ENCODE measurements at places on chromosomes 3 and 15.

GRCh38 chr3:123305192-123305591 lies 103.4 kb downstream of the SEC22A start:
- no peak for DNase-seq

- DNase-seq = no peak
Measured at GRCh38 chr3:33919312-33920120, 121.1 kb downstream of the PDCD6IP start.

DNA sequence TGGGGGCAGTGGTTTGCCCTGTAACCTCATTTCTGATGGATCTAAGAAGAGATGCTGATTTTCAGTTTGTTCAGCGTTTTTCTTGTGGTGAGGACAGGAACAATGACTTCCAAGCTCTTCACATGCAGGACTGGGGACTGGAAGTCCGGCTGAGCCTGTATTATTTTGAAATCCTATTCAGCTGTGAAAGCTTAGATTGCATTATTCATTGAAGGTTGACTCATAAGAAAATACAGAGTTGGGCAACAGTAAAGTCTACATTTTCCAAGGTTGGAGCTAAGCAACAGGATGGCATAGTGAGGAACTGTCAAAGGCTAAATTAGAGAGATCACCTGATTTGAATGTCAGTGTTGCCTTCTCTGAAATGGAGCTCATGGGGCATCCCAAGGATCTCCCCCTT lies 230.9 kb upstream of the FEZF2 start:
- peak; percentile 23 for DNase-seq

- peak; percentile 68 for DNase-seq
Measured at GRCh38 chr3:65785065-65785645, 253.6 kb downstream of the MAGI1 start.

DNA sequence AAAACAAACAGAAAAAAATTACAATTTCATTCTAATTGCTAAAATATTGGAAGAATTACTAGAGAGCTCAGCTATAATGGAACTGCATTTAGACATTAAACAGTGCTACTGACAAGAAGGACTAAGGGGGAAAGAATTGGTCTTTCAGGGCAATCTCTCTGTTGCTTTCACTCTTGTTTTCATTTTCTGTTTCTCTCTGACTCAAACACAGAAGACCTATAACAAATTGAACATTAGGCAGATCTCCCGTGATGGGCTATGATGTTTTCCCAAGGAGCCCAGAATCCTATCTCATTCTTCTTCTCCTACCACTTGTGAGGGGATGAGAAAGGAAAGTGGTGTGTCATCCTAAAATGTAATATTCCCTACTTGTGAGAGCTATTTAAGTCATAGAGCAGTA lies 358.0 kb upstream of the TGFBR2 start:
- DNase-seq = no peak

- no peak for DNase-seq
Measured at GRCh38 chr15:73746883-73747282, 6.3 kb downstream of the INSYN1 start.

GRCh38 chr3:197953881-197954280 lies 3.9 kb downstream of the RPL35A start:
- DNase-seq = no peak

Data from SW480 (cell line).